ENCODE measurements at places on chromosomes 7 and 10. TPM values are rescaled to one million over a fixed set of nuclear protein-coding genes. Genes with fewer than 3 reads are reported as not detected.

CAV1 gene
- 175 TPM for total RNA-seq

TET1 gene
- total RNA-seq = 15.1 TPM

IL2RA gene
- total RNA-seq = not detected

LRRD1 gene
- 0.52 TPM for total RNA-seq

OR13A1 gene
- not detected for total RNA-seq

HOXA6 gene
- 3.1 TPM for total RNA-seq

PSD gene
- total RNA-seq = 3.7 TPM

MACC1 gene
- total RNA-seq = not detected

TUBB8 gene
- total RNA-seq = not detected

FAM25C gene
- total RNA-seq = not detected

SKAP2 gene
- 4.2 TPM for total RNA-seq

ASB15 gene
- 2.6 TPM for total RNA-seq

CACNA2D1 gene
- total RNA-seq = 116 TPM

C7orf33 gene
- total RNA-seq = not detected

SPDYE1 gene
- not detected for total RNA-seq

CPEB3 gene
- 3.1 TPM for total RNA-seq

TMEM26 gene
- 15.7 TPM for total RNA-seq

CRPPA gene
- total RNA-seq = 16.7 TPM

HTR5A gene
- total RNA-seq = not detected

TEX36 gene
- not detected for total RNA-seq

GIMAP6 gene
- total RNA-seq = 15.7 TPM

DMBT1 gene
- not detected for total RNA-seq

A1CF gene
- not detected for total RNA-seq

ADCY1 gene
- total RNA-seq = 9.9 TPM

ANXA8 gene
- not detected for total RNA-seq

GPNMB gene
- 49.6 TPM for total RNA-seq

DRGX gene
- total RNA-seq = not detected

C1GALT1 gene
- total RNA-seq = 8.4 TPM

CAMK2B gene
- total RNA-seq = 4.7 TPM

CDHR1 gene
- total RNA-seq = under 0.01 TPM

EBF3 gene
- total RNA-seq = 33.4 TPM

EPHA1 gene
- 0.52 TPM for total RNA-seq

SDK1 gene
- 3.7 TPM for total RNA-seq

ITIH2 gene
- total RNA-seq = 1.6 TPM

IQUB gene
- 0.52 TPM for total RNA-seq

PCGF5 gene
- 16.2 TPM for total RNA-seq

JMJD1C gene
- 90.8 TPM for total RNA-seq

ACTR3C gene
- 1.6 TPM for total RNA-seq

CHAT gene
- total RNA-seq = not detected

CPA1 gene
- 2.6 TPM for total RNA-seq

NME8 gene
- total RNA-seq = not detected

GRID2IP gene
- total RNA-seq = not detected

VWDE gene
- total RNA-seq = 0.52 TPM

PRRT4 gene
- total RNA-seq = 6.8 TPM

ASB10 gene
- total RNA-seq = 3.7 TPM

ANKRD1 gene
- 14.1 TPM for total RNA-seq

LBX1 gene
- 3.1 TPM for total RNA-seq

TCF7L2 gene
- 33.9 TPM for total RNA-seq

STOX1 gene
- 3.7 TPM for total RNA-seq

OPN4 gene
- not detected for total RNA-seq

JCAD gene
- 19.8 TPM for total RNA-seq

CBLL1 gene
- 18.3 TPM for total RNA-seq

GARIN1A gene
- 0.52 TPM for total RNA-seq

SLC16A9 gene
- total RNA-seq = 3.1 TPM

DNAJB12 gene
- 13.0 TPM for total RNA-seq

SH2B2 gene
- 5.7 TPM for total RNA-seq

LRRC17 gene
- 28.2 TPM for total RNA-seq

ADAM12 gene
- total RNA-seq = 13.0 TPM
